Stimulated activated CD4-positive, alpha-beta T cell treated with anti-CD3 and anti-CD28 coated beads, Interleukin-4, amount 100 ng/mL, for 24 hours (primary cell): ENCODE measurements at places on chromosomes 1 and 21.

- no peak for DNase-seq
These were observed 16.2 kb upstream of the MPL start for GRCh38 chr1:43321331-43321891.

DNA sequence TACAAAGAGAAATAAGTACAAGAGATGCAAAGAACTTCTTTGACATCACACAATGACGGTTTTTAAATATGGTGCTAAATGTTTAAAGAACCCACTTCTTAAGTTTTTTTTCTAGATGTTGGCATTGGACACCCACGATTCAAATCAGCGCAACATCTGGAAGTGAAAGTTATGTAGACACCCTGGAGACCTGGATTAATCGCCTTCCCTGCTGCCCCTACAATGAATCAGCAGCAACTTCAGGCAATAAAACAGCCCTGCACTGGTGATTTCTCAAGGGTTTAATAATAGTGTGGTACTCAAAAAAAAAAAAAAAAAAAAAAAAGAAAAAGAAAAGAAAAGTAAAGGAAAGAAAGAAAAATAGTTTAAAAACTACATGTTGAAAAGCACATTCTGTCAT is 248.3 kb downstream of the NUF2 start:
- no peak for DNase-seq

- DNase-seq, result no peak
These were observed 101.3 kb upstream of the C8B start for GRCh38 chr1:57066980-57067610.

DNA sequence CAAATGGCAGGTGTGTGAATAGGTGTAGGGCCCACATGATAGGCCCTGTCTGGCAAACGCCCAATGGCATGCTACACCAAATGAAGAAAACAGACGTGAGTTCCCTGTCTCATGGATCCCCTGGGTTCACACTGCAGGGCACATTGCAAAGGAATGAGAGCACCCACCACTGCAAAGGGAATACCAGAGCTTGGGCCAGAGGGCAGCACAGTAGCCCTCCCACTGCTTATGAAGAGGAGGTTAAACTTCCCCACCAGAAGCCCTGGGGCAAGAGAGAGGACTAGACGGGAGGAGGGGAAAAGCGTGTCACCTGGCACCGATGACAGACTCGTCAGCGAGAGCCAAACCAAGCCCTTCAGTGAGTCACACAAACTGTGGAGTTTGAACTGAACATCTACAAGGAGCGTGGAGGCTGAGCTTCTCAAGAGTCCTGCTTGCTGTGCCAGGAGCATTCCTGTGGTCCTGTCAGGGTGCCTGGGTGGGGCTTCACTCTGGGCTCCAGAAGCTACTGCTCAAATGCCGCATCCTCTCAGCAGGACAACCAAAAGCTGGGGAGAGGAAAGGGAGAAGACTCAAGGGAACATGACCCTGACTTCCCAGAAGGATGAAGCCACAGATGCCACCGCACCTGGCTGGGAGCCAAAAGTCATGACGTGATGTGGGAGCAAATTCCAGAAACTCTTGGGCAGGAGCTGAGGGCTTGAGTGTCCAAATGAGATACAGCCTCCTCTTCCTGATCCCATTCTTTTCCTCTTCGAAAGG is 61.1 kb downstream of the TOMM20 start:
- no peak for DNase-seq

DNA sequence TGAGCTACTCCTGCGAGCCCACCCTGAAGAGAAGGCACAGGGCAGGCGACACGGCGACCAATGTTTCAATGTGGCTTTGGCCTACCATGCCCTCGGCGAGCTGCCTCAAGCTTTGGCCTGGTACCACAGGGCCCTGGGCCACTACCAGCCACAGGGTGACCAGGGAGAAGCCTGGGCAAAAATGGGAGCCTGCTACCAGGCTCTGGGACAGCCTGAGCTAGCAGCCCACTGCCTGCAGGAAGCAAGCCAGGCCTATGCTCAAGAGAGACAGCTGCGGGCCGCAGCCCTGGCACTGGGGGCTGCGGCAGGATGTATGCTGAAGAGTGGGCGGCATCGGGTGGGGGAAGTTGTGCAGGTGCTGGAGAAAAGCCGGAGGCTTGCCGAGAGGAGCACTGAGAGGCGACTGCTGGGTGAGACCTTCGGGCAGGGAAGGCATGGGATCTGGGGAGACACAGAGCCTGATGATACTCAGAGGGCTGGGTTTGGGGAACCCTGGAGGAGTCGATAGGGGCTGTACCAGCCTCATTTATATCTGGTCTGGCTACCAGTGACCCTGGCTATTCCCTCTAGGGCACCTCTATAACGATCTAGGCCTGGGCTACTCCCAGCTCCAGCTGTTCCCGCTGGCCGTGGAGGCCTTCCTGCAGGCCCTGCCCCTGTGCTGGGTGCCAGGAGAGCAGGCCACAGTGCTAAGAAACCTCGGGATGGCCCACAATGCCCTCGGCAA is 2.3 kb downstream of the TTC24 start:
- DNase-seq, result no peak

- DNase-seq, result no peak
These were observed 265.0 kb downstream of the NPHP4 start for GRCh38 chr1:5727191-5727590.

GRCh38 chr1:201140235-201140940 is 13.4 kb upstream of the ASCL5 start:
- no peak for DNase-seq

- DNase-seq, result no peak
These were observed 73.7 kb upstream of the ZC3H12A start for GRCh38 chr1:37400466-37401225.

DNA sequence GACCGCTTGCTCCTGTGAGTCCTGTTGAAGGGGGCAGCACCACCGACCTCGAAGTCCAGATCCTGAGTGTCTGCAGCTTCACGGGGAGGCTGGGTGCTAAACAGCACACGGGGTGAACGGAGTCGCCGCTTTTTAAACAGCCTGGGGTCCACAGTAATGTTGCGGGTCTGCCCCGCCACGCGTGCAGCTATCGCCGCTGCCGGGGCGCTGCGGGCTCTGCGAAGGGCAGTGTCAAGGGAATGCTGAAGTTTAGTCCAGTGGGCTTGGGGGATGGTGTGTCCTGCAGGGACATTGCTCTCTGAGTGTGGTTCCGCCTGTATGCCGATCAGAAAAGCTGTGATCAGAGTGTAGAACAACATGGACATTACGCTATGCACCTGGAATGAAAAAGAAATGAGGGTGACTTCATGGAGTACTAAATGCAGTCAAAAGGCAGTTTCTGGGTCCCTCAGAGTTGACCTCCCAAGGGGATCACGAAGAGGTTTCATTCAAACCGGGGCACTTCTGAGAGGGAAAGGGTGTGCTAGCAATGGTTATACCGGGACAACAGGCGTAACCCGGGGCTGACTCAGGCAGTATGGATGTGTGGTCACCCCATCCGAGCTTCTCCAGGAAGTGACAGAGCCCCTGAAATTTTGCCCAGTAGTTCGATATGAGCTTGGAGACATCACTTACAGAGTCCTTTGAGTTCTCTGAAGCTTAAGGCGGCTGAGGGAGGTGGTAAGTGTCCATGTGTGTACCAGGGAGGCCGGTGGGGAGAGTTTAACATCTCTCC is 51.4 kb downstream of the NGF start:
- no peak for DNase-seq

DNA sequence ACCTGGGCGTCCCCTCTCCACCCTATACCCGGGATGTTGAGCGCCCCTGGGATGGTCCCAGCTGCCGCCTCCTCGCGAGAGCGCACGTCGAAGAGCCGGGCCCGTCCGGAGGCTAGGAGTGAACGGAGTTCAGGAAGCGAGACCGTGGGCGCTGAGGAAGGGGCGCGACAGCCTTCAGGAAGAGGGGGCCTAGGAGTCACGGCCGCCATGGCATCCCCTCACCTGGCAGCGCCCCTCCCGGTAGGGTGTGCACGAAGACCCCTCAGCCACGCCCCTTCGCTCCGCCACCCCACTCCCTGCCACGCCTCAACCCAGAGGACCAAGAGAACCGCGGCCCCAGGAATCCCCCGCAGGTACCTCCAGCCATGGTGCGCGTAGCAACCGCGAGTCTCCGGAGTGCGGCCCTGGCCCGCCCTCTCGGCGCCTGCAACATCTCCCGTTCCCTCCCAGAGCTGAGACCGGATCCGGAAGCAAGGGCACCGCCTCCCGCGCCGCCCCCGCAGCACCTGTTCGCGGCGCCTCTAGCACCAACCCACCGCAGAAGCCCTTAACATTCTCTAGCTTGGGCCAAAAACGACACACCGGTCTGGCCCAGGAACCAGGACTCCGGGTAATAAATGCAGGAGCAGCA is at the start of gene TSTD1:
Gene TSTD1 (minus strand): TSS at position 442 of the 631 bp plus-strand sequence. CDS start 75 bp downstream, at position 367.
- DNase-seq, result peak; percentile 88

GRCh38 chr1:101706366-101706765 is 290.4 kb downstream of the OLFM3 start:
- no peak for DNase-seq

- DNase-seq, result no peak
These were observed 204.5 kb downstream of the TM2D1 start for GRCh38 chr1:61520401-61520800.

- DNase-seq, result no peak
These were observed 1.6 kb upstream of the IPP start for GRCh38 chr1:45752014-45752413.

DNA sequence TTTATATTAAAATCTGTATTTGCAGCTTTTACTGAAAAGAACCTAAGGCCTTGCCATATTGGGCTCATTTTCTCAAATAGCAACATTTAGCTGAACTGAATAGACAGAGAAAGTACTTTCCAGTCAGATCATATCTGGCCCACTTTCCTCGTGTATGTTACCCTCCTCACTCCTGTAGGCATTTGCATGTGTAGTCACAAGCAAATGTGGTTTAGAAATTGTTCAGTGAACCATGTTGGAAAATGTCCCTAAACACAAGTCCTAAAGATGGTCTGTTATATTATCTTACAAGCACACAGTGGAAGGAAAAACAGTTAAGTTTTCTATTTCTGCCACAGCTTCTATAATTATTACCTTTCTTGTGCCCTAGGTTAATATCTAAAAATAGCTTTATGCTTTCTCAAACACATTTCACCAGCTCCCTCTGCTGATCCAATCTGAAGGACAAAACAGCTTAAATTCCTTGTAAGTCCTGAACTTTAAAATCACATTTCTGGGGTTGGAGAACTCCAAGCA is 606 bp upstream of the FMO4 start:
- no peak for DNase-seq

GRCh38 chr1:43363283-43363934 is 4.4 kb downstream of the ELOVL1 start:
- DNase-seq, result no peak

DNA sequence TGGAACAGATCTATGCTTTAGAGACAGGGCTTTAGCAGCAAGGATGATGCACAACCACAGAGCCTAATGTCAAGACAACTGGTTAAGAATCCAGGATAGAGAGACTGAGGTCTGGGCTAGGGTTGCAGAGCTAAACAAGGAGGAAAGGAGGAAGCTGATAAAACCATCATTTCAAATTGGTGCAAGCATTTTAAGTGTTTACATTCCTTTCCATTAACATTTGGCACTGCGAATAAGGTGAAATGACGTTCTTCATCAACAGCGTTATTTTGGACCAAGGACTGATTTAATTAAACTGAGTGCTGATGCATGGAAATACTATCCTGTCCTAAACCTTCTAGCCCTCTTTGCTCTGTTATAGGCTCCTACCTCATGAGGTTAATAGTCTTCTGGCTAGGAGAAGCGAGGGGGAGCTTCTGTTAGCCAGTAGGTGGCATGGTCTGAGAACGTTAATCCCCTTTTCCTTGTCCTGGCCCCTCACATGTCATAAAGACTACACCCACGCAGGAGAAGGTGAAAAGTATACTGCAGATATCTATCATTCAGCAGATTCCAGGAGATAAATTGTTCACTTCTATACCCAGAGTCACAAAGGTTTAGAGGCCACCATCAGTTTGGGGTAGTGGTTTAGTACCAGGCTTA is 7.6 kb upstream of the C1orf21 start:
- no peak for DNase-seq

DNA sequence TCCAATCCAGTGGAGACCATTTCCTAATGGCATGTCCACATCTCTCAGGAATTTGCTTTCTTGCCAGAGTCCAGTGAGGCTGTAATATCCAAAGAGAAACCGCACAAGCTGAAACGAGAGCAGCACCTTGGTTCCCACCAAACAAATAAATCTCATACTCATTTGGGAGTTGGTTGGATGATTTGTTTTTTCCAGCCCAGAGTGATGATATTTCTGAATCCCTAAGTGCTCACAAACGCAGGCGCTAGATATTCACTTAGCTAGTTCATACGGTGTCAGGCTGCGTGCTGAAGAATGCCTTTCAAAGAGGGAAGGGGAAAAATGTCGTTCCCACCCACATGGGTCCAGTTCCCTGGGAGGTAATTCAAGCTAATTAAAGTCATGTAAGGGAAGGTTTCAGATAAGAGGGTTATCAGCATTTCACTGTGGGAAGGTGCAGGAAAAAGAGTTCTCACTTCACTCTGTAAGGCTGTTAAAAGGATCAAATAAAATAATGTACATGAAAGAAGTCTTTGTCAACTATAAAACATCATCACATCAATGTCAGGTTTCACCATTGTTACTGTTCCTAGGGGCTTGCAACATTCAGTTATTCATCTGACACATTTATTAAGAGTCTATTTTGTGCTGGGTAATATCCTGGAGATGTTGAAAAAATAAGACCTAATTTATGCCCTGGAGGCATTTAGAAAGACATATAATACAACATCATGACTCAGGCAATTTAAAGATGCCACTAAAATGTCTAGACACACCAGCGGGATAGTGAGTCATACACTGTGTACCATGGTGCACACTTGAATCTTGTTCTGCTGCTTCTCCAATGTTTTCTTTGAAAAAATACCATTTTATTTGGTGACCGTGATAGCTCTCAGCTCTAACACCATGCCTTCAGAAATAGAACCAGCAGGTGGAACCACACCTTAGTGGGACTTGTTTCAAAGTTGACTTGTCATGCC is 19.3 kb downstream of the DPT start:
- DNase-seq, result no peak

DNA sequence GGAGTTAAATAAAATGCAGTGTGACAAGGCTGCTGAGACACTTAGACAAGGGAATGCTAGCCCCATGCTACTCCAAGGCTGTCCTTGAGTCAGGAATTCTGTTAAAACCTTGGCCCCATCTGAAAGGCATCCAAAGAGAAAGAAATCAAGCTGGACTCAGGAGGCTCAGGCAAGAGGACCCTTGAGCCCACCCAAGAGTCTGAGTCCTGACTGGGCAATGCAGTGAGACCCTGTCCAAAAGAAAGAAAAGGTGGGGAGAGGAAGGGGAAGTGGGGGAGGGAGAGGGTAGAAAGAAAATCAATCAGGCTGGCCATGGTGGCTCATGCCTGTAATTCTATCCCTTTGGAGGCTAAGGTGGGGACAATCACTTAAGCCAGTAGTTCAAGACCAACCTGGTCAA is 26.7 kb downstream of the CLSTN1 start:
- DNase-seq, result no peak
